ENCODE measurements at places on chromosomes 4 and X.

- no peak for DNase-seq
These were observed 5.3 kb upstream of the PDLIM3 start for GRCh38 chr4:185540487-185541120.

GRCh38 chr4:67446811-67447210 is 98.5 kb downstream of the CENPC start:
- no peak for DNase-seq

DNA sequence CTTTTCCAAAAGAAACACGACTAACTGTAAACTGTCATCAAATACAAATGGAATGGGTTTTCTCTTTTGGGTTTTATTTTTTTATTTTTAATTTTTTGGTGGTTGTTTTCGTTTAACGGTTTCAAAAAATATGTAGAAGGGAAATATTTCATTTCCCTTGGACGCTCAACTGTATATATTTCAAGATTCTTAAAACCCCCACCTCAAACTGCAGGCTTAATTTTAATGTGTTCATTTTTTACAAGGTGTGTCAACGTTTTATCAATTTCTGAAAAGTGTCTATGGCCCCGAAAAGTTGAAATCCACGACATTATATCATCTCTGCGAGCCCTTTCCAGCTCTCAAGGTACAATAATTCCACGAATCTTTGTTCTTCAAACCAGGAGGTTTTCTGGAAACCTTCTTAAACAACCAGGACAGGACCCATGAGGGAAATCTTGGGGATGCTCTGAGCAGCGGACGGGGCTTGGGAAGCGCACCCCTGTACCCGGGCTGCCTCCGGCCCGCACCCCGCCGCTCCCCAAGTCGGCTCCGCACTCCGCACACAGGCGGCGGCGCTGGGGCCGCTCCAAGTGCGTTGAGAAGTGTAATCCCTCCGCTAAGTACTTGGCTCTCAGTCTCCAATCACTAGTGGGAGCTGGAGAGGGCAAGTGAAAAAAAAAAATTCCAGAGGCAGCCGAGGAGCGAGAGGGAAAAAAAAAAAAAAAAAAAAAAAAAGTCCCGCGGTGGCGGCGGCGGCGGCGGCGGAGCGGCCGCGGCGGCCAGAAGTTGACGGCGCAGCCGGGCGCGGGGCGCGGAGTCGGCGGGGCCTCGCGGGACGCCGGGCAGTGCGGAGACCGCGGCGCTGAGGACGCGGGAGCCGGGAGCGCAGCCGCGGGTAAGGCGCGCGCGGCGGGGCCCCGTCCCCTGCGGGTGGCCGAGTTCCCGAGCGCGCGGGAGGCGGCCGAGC is at the start of gene BMPR1B:
TSS of gene BMPR1B (plus strand) at position 764 of the 949 bp plus-strand sequence. CDS start 346,470 bp downstream, outside the sequence.
- DNase-seq: no peak

GRCh38 chrX:13786048-13786447 is 30.8 kb downstream of the GPM6B start:
- DNase-seq: no peak

GRCh38 chrX:30592831-30593230 is 15.3 kb upstream of the TASL start:
- no peak for DNase-seq

- no peak for DNase-seq
These were observed 281.4 kb upstream of the FRG1 start for GRCh38 chr4:189659287-189659686.

- no peak for DNase-seq
These were observed 101.9 kb downstream of the IGSF1 start for GRCh38 chrX:131187206-131187605.

DNA sequence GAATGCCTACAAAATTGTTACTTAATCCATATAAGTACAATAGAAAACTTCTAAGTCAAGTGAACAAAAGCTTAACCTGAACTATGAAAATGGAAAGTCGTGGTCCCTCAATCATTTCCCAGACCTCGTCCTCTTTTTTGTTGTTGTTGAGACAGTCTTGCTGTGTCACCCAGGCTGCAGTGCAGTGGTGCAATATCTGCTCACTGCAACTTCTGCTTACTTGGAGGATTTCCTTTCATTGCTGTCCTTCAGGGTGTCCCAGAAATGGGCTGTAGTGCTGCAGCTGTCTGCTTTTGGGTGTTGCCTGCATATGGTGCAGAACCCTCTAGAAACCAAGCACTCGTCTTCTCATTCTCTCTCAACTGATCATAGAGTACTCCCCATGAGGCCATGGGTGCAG is 75.0 kb upstream of the IL2 start:
- DNase-seq: no peak

DNA sequence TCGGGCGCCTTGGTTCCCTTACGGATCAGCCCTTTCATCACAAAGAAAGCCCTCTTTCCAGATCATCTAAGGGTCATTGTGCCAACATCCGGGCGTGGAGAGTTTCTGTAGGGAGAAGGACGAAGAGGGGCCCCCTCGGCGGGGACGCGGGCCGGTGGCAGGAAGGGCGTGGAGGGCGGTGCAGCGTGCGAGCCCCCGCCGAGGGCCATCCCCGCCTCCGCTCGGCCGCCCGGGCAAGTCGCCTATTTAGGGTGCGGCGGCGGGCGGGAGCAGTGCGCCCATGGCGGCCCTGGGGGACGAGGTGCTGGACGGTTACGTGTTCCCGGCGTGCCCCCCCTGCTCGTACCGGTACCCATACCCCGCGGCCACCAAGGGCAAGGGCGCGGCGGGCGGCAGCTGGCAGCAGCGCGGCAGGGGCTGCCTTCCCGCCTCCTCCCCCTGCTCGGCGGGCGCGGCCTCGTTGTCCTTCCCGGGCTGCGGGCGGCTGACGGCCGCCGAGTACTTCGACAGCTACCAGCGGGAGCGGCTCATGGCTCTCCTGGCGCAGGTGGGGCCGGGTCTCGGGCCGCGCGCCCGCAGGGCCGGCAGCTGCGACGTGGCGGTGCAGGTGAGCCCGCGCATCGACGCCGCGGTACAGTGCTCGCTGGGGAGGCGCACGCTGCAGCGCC is at the start of gene ZAR1:
TSS of gene ZAR1 (plus strand) at position 241 of the 668 bp plus-strand sequence. CDS start at position 281, 40 bp downstream.
- no peak for DNase-seq

GRCh38 chrX:109600237-109600651 is 24.7 kb downstream of the KCNE5 start:
- DNase-seq: no peak

GRCh38 chr4:39349326-39349725 is 16.8 kb downstream of the RFC1 start:
- DNase-seq: no peak

- DNase-seq: no peak
These were observed 83.8 kb downstream of the GRID2 start for GRCh38 chr4:92387459-92388069.

GRCh38 chr4:186193851-186194250 is 2.5 kb downstream of the CYP4V2 start:
- no peak for DNase-seq

DNA sequence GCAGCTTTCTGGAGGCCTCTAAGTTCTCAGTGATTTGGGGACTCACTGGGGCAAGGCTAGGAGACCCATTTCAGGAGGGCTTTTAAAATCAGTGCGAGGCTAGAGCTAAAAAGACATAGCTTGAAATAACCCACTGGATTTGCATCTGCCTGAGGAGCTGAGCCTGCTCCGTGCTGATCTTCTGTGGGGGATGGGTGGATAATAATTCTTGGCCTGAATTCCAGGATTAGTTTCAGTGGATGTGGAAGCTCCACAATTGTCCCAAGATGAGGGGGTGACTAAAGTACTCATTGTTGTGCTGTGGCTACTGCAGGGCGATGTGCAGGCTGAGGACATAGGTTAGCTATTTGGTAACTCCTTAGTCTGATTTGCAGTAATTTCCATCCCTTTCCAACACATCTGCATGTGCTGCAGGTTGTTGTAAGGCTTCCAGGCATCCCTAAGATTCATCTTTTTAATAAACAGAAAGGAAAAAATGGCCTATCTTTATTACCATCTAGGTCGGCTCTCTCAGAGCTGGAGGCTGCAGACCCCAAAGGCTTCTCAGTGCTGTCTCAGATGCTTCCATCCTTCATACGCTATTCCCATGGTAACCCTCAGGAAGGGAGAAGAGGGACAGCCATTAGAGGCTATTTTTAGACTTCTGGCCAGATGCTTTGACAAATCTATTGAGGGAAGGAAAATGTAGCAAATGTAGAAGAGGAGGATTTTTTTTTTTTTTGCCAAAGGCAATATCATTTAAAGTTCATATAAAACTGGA is 63.4 kb downstream of the GRXCR1 start:
- DNase-seq: no peak

- no peak for DNase-seq
These were observed 21.6 kb downstream of the TEC start for GRCh38 chr4:48247878-48248558.

DNA sequence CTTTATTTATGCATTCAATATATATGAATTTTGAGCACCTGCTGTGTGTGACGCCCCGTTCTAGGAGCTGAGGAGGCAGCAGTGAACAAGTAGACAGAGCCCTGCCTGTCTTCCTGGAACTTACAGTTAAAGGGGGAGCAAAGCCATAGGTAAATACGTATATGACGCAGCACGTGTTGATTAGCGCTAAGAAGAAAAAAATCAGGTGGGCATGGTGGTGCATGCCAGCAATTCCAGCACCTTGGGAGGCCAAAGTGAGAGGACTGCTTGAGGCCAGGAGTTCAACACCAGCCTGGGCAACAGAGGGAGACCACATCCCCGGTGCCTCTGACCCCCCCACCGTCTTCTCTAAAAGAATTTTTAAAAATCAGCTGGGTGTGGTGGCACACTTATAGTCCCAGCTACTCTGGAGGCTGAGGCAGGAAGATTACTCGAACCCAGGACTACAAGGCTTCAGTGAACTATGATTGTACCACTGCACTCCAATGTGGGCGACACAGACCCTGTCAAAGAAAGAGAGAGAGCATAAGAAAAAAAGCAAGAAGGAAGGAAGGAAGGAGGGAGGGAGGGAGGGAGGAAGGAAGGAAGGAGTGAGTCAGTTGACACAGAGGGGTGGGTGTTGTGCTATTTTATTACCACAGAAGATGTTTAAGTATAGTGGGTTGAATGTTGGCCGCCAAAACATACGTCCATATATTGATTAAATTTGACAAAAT is 5.4 kb upstream of the KIAA0232 start:
- no peak for DNase-seq

DNA sequence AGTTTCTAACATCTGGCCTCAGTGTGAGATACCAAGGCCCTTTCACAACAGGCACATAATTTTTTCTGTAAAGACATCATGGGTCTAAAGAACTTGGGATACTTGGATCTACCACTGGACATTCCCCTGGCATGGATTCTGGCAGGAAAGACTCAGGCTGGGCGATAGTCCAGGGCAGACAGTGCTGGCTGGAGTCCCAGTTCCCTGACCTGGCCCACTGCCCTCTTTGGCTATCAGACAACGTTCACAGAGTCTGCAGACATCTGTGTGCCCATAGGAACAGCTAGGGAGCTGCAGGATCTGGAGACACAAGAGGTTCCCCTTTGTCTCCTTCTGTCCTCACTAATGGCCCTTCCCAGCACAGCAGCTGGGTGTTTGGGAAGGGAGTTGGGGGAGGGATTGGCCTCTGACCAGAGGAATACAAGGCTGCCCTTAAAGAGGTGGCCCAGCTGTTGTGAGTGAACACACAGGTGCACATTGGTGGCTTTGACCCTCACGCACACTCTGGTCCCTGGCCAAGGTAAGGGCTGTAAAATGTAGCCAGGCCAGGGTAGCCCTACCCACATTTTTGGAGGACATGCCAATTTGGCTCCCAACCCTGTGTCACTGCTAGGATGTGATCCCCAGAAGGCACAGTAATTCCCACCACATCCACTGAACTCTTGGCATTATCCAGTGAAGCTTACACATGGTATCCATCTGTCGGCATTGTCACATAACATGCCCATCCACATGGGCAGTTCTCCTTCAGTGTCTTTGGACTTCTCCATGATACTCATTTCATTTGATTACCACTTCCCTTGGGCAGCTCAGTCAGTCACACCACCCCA is 72.3 kb downstream of the SOX3 start:
- DNase-seq: no peak

DNA sequence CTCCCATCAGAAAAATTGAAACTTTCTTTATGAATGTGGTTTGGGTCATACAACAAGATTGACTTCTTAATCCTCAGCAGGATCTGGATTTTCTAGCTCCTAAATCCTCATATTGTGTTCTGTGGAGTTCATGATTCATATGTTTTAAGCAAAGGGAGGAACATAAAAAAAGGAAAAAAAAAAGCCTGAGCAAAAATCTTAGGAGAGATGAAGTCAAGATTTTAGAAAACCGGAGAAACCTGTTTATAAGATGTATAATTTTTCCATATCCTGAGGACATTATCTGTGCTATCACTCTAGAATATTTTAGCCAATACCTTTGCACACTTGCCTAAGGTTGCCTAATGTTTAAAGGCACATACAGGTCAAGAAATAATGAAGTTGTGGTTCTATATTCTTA is 7.0 kb upstream of the EREG start:
- DNase-seq: no peak

- DNase-seq: no peak
These were observed 99.4 kb upstream of the ATXN3L start for GRCh38 chrX:13419276-13419675.

- no peak for DNase-seq
These were observed 58.7 kb downstream of the FNIP2 start for GRCh38 chr4:158827543-158827981.

- no peak for DNase-seq
These were observed 111.2 kb downstream of the ZNF518B start for GRCh38 chr4:10346023-10346422.

- DNase-seq: no peak
These were observed 45.8 kb downstream of the ENOX2 start for GRCh38 chrX:130857207-130857606.

DNA sequence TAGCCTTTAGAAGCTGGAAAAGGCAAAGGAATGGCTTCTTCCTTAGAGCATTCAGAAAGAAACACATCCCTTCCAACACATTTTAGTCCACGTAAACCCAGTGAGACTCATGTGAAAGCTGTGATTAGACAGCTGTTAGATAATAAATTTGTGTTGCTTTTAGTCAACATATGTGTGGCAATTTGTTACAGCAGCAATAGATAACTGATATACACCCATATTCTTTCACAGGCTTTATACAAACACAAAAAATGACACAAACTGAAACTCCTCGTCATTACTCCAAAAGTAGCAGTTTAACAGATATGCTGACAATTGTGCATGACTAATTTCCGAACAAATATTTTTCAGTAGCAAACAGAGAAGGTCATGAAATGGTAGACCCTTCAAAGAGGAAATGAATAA is 65.3 kb downstream of the ANTXR2 start:
- no peak for DNase-seq

DNA sequence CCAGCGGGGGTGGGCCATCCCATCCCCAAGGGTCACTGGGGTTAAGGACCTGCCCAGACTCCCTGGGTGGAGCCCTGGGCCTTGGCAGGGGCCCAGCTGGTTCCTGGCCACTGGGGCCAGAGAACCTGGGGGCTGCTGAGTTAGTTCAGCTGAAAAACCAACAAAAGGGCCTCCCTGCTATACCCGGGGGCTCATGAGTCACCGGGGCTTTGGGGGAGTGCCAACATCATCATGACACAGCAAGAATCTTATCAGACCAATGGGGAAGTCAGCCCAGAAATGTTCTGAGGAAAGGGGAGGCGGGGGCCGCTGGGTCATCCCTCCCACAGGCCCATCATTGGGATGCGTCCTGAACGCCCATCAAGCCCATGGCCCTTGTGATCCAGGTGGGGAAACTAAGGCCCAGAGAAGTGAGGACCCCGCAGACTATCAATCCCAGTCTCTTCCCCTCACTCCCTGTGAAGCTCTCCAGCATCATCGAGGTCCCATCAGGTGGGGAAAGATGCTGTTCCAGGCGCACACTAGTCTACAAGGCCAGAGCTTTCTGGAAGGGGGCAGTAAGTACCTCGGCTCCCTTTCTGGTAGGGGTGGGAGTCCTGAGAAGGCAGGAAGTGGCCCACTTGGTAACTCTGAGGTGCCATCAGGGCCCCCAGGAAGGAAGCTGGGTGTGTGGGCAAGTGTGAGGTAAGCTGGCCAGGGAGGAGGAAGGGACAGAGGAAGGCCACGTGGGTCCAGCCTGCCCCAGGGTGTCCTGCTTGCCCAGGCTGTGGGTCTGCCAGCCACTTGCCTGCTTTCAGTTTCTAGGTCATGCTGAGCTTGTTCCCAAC is 4.5 kb downstream of the G6PD start:
- DNase-seq: no peak
